ENCODE measurements at places on chromosomes 12 and 14. TPM values are rescaled to one million over a fixed set of nuclear protein-coding genes. Genes with fewer than 3 reads are reported as not detected.

DNA sequence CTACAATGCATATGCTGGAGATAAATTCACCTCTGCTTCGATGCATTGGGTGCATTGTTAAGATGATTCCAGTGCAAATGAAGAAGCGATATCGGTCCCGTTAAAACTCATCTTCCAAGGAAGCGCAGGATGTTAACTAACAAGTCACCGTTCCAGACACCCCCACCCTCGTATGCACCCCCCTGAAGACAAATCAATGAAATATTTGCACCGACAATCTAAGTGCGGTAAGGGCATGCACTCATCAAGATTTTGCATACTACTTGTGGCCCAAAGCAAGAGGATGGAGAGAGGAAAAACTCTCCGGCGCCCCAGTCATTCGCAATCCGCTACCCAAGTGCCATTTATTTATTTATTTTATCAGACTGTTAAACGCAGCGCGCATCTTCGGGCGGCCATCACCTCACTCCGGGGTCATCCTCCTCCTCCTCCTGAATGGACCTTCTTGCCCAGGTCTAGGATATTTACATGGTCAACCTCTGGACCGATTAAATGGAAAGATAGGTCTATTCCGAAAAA lies 1.2 kb downstream of the NOVA1 start:
- no peak for DNase-seq
- H3K27me3 ChIP-seq = peaks cover 20% of the 10 kb centered on the region
- peak overlapping the region; percentile 94 for H3K27ac ChIP-seq
- peak overlapping the region; percentile 87 for H3K4me3 ChIP-seq
- peaks cover 15% of the 10 kb centered on the region for H3K4me1 ChIP-seq
- H3K36me3 ChIP-seq = no peaks in the 10 kb centered on the region

DNA sequence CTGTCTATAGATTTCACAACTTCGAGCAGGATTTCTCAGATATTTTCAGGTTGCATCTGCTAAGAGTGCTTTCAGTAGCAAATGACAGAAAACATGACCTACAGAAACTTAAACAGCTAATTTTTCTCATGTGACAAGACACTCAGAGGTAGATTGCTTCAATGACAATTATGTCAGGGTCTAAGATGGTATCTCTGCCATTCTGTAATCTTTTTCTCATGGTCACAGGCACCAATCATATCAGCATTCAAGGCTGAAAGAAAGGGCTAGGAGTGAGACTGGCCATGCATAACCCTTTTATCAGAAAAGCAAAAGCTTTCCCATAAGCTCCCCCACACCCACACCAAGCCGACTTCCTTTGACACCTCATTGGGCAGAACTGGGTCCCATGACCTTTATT lies 450.5 kb upstream of the FAR2 start:
- no peaks in the 10 kb centered on the region for H3K27me3 ChIP-seq
- H3K4me1 ChIP-seq = no peaks in the 10 kb centered on the region
- no peak overlapping the region for H3K27ac ChIP-seq
- no peak for DNase-seq

DNA sequence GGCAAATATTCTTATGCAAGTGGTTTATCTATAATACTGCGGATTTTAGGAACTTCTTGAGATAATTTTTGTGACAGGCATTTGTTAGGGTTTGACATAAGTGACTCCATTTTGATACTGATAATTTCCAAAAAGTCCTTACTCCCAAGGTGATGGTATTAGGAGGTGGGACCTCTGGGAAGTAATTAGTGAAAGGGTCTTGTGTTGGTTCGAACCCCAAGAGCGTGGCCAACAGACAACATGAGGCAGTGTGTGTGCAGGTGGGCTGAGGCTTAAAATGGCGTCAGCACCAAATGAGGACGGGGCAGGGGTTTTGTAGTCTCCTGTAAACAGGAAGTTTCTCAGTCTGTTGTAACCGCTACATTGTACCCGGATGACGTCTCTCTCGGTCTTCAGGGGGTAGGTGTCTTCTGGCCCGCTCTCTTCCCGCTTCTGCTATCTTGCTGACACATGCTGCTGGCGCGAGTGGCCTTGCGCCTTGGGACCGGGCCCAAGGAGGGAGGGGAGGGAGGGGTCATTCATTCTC lies 1.7 kb upstream of the C12orf43 start:
- DNase-seq = no peak
- peaks cover 3% of the 10 kb centered on the region for H3K27me3 ChIP-seq
- H3K27ac ChIP-seq = no peak overlapping the region
- H3K36me3 ChIP-seq = no peaks in the 10 kb centered on the region

DNA sequence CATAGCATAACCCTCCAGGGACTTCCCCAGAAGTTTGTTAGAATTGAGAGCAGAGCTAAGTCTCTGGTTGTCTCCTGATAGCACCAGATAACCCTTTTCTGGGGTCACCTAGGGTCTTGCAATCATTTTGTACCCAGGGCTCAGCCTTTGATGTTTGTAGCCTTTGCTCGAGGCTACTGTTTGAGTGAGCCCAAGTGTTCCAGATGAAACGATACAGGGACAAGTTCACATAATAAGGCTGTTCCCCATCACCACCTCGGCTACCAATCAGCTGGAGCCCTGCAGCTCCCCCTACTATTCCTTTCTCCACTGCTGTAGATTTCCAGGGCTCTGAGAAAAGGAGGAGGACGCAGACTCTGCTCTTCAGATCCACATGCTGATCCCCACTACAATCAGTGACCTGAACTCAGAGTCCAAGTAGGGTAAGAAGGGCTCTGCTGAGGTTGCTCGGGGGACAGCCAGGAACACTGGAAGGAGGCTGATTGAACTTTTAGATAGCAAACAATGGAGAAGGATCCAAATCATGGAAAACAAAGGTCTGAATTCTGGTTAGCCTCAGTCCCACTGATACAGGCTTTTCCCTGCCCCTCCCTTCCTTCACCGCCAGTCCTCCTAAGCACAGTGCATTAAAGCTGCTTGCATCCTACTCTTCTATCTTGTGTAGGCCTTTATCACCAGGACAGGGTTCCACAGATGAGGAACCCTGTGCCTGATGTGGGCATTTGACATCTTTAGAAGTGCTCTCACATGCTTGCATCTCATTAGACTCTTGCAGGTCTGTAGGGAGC lies at the start of gene EDDM3A:
TSS of gene EDDM3A (plus strand) at position 317 of the 788 bp plus-strand sequence. CDS start 1,694 bp downstream, outside the sequence.
- H3K4me3 ChIP-seq = no peak within 1 kb of the TSS
- H3K36me3 ChIP-seq = no peaks in the 10 kb centered on the region
- no peak within 1 kb of the TSS for H3K27ac ChIP-seq

- H3K4me3 ChIP-seq = no peak overlapping the region
- no peak for DNase-seq
- no peak overlapping the region for H3K27ac ChIP-seq
Measured at GRCh38 chr12:18146363-18146762, 56.4 kb upstream of the RERGL start.

DNA sequence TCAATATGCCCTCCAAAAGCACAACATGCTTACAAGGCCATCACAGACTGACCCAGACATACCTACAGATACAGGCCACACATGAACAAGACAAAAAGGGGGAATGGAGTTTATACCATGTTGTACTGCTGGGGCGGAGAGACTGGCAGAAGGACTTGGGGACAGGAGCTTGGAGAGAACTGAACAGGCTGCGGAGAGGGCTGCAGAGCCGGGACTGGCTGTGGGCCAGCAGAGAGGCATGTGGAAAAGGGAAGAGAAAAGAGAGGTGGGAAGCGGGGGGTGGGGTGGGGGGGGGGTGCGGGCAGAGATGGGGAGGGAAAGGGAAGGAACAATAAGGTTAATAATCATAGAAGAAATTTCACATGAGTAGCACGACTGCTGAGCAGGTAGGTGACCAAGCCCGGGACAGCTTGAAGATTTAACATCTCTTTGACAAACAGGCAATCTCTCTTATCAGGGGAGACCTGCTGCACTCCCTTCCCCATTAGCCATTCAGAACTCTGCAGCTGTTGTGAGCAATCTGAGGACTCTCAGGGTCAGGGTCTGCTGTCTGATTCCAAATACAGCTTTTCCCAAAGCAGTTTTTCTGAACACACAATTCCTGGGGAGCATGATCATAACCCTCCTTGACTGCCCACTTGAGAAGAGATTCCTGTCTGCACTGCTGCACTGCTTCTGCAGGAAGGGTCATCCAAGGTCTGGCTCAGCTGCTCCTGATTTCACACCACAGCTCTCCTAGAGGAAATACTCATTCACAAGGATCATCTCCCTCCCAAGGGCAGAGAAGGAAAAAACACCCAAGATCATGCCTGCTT lies 21.6 kb upstream of the STAC3 start:
- DNase-seq = no peak
- H3K4me3 ChIP-seq = no peak overlapping the region
- H3K4me1 ChIP-seq = peaks cover 8% of the 10 kb centered on the region
- no peak overlapping the region for H3K27ac ChIP-seq
- no peaks in the 10 kb centered on the region for H3K27me3 ChIP-seq
- peaks cover 32% of the 10 kb centered on the region for H3K36me3 ChIP-seq

- no peaks in the 10 kb centered on the region for H3K27me3 ChIP-seq
- no peak overlapping the region for H3K4me3 ChIP-seq
- no peak for DNase-seq
- H3K27ac ChIP-seq = no peak overlapping the region
- no peaks in the 10 kb centered on the region for H3K4me1 ChIP-seq
Measured at GRCh38 chr12:92757597-92758121, 54.9 kb downstream of the PLEKHG7 start.

DNA sequence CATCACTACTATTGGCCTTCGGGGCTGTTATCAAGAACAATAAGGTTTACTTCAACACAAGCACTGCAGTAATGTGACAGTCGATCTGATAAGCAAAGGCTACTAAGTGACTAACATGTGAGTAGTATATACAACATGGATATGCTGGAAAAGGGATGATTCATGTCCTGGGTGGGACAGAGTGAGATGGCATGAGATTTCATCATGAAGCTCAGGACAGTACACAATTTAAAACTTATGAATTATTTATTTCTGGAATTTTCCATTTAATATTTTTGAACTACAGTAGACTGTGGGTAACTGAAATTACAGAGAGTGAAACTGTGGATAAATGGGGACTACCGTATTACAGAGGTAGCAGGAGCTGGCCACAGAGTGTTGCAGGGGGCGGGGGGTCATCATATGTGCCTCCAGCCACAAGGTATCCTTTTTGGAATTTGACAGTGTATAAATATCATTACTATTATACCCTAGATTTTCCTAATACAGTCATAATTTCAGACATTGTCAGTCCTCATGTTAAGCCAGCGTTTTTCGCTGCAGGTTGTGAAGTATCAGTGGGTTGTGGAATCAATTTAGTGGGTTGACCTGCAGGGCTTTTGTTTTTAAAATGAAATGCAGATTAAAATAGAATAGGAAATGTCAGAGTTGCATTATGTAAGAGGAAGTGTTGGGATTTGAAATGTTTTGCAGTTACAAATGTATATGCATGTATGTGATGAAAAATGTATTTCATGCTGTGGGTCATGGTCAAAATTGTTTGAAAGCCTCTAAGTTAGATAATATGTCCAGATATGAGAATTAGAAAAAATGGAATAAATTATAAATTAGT lies 148.0 kb upstream of the NUDT4 start:
- H3K4me3 ChIP-seq = no peak overlapping the region
- peaks cover 6% of the 10 kb centered on the region for H3K4me1 ChIP-seq
- DNase-seq = no peak
- H3K36me3 ChIP-seq = no peaks in the 10 kb centered on the region

The CPNE6 gene
- total RNA-seq = not detected

The POTEG gene
- not detected for total RNA-seq
